ENCODE measurements at places on chromosomes 4 and X. TPM values are rescaled to one million over a fixed set of nuclear protein-coding genes. Genes with fewer than 3 reads are reported as not detected.

BTK gene
- not detected for total RNA-seq

MAGEB3 gene
- not detected for total RNA-seq

CYBB gene
- 0.38 TPM for total RNA-seq

CACNA1F gene
- total RNA-seq, result not detected

XG gene
- 0.33 TPM for total RNA-seq

PNMA6A gene
- 7.9 TPM for total RNA-seq

EVC gene
- total RNA-seq, result 41.4 TPM

FAM184B gene
- under 0.01 TPM for total RNA-seq

TADA2B gene
- total RNA-seq, result 26.9 TPM

MTNR1A gene
- total RNA-seq, result not detected
